NCI-H1105 (cell line): ENCODE measurements at places on chromosomes 3 and 15.

DNA sequence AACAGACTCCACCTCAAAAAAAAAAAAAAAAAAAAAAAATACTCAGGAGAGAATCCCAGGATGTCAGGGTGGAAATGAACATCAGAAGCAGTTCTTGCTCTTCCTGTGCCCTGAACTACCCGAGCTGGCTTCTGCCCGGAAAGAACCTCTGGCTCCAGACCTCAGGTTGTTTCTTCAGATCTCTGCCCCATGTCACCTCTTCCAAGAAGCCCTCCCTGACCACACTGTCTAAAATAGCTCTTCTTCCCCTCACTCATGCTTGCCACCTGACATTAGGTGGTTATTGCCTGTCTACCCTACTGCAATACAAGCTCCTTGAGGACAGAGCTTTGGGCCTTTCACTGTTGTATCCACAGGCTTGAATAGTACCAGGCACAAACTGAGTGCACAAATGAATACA is 8.2 kb downstream of the TKT start:
- no peak for DNase-seq

- no peak for DNase-seq
Observed at GRCh38 chr3:25604107-25604805, 60.5 kb downstream of the TOP2B start.

DNA sequence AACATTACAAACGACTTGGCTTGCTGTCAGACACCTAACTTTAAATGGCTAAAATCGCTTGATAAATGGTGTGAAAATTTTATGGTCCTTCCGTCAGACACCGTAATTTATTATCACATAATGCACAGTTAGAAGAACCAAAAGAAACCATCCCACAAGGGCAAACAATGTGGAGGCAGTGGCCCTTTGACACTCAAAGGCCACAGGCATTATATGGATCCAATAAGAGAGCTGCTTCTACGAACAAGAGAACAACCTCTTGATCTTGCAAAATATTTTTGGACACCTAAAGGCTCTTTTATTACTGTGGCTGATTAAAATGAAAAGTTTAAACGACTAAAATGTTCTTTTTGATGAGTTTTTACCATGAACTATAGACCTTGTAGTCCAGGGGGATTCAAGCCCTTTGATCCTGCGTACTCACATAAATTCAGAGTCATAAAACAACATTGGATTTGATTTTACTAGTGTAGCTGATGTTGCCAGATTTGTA is 202.8 kb downstream of the FMN1 start:
- no peak for DNase-seq

DNA sequence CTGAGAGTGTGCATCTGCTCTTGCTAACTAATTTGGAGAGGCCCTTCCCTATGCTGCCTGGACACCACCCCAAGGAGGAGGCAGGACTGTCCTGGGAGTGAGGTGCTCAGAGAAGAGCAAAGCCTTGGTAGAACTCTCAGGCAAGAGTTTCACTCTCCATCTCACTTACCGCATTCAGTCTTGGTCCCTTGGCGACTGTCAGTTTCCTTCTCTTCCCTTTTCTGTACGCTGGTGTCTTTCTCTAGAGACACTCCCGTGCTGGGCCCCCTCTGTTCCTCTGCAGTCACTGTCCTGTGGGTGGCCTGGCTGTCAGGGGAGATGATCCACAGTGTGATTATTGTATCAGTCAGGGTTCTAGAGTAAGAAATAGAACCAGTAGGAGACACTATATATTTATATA is 44.0 kb downstream of the IDH2 start:
- no peak for DNase-seq

GRCh38 chr3:194130807-194131589 is 5.0 kb upstream of the HES1 start:
- DNase-seq, result peak; percentile 93

- DNase-seq, result peak; percentile 34
Observed at GRCh38 chr3:30693470-30694120, 87.2 kb downstream of the TGFBR2 start.

- no peak for DNase-seq
Observed at GRCh38 chr15:42108189-42108588, 13.8 kb upstream of the PLA2G4D start.

GRCh38 chr3:41653571-41654239 is 308.2 kb downstream of the ULK4 start:
- DNase-seq, result no peak

DNA sequence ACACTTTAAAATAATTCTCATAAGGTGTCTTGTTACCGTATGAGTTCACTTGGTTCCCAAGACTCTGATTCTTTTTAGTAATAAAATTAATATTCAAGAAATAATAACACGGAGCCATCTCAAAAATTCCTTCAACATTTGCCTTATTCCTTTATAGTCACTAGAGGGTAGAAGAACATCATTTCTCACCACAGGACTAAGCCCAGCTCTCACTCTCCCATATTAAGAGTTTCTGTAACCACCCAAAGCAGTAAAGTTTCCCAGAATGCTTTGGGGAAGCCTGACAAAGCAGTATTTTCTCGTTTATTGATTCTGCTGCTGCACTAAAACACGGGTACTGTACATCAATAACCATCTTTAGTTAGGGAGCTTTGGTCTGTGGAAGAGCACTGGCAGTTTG is 114.9 kb downstream of the MCTP2 start:
- no peak for DNase-seq

DNA sequence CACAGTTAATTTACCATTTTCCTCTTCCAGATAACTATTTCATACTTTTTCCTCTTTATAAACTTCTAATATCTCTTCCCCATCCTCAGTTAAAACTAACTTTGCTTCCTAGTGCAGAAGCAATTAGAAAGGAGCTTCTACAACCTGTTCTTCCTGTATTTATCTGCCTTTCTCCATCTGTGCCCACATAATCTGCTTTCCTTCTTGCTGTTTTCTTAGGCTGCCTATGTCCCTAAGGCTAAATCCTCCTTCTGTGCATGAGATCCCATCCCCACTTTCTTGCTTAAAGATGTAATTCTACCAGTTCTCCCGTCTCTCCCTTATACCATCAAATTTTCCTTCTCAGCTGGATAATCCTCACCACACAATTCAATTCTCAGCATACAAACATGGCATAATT is 28.3 kb upstream of the HGD start:
- no peak for DNase-seq

GRCh38 chr15:82535566-82536408 is 4.5 kb downstream of the RPS17 start:
- no peak for DNase-seq
